Naive thymus-derived CD8-positive, alpha-beta T cell (primary cell): ENCODE measurements at places on chromosomes 5 and 9. TPM values are rescaled to one million over a fixed set of nuclear protein-coding genes. Genes with fewer than 3 reads are reported as not detected.

DNA sequence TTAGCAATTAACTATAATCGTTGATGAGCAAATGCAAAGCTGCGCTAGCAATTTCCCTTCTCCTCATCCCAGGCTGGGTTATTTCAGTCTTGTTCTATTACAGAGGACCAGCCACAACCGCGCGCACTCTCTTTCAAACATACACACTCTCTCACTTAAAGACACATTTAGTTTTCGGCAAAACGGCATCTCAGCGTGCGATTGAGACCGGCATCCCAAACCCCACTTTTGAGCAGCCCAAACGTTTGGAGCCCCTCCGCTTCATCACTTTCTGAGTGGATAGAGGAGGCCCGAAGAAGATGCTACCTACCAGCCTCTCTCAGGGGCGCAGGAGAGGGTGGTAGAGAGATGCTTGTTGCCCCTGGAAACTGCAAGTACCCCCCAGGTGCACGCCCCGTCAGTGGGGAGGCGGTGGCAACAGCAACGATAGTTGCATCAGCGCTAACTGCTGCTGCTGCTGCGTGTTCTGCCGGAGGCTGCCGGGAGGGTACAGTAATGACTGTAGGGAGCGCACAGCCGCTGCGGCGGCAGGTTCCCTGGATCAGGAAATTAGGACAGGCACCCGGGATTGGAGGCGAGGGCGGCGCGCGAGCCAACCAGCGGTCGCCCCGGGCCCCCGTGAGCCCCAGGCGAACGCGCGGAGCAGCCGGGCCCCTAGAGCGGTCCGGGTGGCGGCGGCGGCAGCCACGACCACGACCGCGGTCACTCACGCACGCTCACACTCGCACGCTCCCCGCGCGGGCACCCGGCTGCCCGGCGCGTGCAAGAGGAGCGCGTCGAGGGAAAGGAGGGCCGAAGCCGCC is 467 bp upstream of the VLDLR start:
- no peak for DNase-seq

DNA sequence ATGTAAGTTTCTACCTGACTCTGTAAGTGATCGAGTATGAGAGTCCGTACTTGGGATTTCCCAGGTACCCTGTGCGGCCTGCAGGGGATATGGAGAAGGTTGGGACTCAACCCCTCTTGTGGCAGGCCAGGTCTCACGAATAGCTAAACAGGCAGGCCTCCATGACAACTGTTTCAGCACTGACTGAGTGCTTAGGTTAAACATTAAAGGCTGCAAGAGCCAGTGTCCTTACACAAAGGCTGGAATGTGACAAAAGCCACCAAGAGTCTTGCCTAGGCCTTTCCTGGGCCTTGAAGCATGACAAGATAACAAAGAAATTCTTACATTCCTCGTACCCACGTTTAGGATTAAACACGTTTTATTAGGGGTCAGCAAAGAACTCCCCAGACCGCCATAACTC is 58.6 kb downstream of the THBS4 start:
- no peak for DNase-seq

BASP1 gene
- 2.4 TPM for total RNA-seq

- no peak for DNase-seq
Measured at GRCh38 chr9:16688814-16689213, 181.7 kb downstream of the BNC2 start.

DNA sequence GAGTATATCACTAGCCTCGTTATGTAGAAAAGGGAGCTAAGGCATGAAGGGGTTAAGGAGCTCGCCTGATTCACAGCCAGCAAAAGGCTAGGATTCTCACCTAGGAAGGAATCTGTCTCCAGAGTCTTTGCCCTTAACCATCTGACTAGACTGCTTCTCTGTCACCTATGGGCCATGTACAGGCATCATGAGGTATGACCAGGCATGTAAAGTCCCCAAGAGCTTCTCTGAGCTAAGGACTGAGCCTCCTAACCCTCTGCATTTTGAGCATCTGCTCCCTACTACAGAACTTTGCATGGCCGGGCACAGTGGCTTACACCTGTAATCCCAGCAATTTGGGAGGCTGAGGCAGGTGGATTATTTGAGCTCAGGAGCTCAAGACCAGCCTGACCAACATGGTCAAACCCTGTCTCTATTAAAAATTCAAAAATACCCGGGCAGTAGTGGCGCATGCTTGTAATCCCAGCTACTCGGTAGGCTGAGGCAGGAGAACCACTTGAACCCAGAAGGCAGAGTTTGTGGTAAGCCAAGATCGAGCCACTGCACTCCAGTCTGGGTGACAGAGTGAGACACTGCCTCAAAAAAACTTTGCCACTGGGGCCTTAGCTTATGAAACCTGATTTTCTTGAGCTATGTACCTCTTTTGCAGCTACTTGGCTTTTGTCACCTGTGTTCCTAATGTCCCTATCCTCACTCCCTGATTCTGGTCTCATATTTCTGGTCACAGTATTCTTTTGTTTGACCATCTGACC is 33.2 kb upstream of the IL7R start:
- DNase-seq: no peak

- no peak for DNase-seq
Measured at GRCh38 chr5:143674469-143674786, 137.5 kb upstream of the HMHB1 start.

- no peak for DNase-seq
Measured at GRCh38 chr5:142851731-142852130, 81.6 kb downstream of the ARHGAP26 start.

PROB1 gene
- 0.88 TPM for total RNA-seq

BARHL1 gene
- not detected for total RNA-seq

- no peak for DNase-seq
Measured at GRCh38 chr5:139395844-139396640, 1.1 kb upstream of the PROB1 start.

DNA sequence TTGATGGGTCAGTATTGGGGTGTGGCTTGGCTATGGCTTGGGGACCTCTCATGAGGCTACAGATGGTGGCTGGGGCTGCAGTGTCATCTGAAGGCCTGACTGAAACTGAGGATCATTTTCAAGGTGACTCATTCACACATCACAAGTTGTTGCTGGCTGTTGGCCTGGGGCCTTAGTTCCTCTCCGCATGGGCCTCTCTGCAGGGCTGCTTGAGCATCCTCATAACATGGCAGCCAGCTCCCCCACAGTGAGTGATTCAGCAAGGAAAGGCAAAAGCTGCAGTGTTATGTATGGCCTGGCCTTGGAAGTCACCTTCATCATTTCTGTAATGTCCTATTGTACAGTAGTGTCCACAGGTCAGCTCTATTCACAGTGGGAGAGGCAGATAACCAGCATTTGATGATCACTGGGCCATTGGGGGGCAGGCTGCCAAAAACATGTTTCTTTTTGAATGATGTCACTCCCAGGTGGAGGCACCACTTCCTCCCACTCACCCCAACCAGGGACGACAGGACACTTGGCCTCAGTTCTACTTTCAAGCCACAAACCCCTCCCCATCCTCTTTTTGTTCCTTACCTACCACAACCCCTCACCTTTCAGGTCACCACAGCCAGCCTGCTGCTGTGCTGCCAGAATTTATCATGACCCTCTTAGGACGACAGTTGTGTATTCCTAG is 14.4 kb downstream of the FGD3 start:
- no peak for DNase-seq

DNA sequence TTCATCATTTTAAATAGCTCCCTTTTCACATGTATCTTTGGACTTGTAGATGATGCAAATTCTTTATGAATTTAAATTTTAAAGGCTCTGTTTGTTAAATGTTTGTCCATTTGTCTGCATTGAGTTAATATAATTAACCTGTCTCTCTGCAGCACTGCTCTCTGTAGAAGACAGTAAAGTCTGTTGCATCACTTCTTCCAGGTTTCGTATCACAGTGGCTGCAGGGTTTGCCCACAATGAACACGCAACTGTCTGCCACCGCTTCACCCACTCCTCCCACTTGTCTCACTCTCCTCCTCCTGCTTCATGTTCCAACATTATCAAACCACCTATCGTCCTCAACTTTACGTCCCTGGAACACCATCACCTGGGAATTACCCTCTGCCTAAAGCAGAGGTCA is 231.3 kb upstream of the SLC30A5 start:
- no peak for DNase-seq

DNA sequence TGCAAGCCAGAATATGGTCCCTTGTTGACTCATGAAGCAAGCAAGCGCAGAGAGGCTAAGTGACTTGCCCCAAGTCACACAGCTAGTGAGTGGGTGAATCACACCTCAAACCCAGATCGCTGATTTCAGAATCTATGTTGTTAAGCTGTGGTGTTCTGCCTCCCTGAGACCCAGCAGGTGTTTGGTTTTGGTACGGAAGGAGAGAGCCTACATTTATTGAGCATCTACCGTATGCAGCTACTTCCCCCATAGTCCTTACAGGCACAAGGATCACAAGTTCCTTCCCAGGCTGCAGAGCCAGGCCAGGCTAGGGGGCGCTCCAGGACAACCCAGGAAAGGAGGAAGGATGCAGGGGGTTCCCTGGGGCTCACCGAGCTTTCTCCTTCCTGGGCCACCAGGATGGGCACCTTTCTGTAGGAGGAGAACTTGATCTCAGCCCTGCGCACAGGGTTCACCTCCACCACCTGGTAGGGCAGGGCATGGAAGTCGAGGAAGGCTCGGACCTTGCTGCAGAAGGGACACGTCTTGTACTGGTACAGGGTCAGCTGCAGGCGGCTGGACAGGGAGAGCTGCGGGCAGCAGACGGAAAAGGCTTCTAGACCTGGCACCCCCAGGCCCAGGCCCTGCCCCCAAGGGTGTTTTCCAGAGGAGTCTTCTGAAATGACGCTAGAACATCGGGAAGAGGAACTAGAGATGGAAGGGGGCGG is 2.5 kb downstream of the PTGES2 start:
- DNase-seq: no peak

- DNase-seq: no peak
Measured at GRCh38 chr5:67033880-67034651, 162.5 kb downstream of the CD180 start.

HAVCR1 gene
- total RNA-seq: 26.5 TPM

GRCh38 chr5:177097016-177097985 is 10.6 kb downstream of the FGFR4 start:
- no peak for DNase-seq
